ENCODE measurements at places on chromosomes 16 and 17.

GRCh38 chr16:66418165-66418962, 8.7 kb upstream of the BEAN1 start:
- no peak for DNase-seq

DNA sequence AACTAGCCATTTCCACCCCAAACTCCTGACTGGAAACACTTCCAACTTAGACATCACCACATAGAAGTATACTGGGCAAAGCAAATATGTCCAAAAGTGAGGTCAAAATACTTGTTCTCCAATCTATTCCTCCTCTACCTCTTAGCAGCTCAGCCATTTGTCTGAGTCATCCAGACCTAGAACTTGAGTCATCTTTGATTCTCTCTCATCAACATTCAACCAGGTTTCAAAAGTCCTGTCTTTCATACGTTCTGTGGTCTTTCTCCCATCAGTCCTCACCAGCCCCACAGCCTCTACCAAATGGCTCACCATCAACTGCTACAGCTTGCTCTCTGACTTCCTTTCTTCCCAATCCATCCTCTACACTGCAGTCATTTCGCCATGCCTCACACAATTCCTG, 6.8 kb downstream of the ANKFY1 start:
- no peak for DNase-seq

DNA sequence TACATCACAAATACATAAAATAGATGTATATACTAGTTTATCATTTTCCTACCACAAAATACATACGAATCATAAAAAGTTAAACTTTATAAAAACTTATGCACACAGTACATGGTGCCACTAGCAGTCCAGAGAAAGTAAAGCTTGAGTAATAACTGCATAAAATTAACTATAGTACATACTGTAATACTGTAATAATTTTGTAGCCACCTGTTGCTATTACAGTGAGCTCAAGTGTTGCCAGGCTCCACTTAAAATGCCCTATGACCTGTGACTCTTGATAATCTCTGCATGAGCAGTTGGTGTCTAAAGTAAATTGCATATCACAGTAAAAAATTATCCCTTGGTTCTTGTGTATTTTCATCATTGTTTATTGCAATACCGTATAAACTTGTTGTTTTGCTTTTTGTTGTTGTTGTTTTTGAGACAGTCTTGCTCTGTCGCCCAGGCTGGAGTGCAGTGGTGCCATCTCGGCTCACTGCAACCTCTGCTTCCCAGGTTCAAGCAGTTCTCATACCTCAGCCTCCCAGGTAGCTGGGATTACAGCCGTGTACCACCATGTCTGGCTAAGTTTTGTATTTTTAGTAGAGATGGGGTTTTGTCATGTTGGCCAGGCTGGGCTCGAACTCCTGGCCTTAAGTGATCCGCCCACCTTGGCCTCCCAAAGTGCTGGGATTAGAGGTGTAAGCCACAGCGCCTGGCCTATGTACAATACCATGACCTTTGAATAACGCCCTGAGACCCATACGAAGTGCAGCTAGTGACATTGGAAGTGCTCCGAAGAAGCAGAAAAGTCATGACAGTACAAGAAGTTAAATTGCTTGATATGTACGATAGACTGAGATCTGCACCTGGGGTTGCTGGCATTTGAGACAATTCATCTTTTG, 6.6 kb downstream of the LUC7L3 start:
- no peak for DNase-seq

GRCh38 chr17:15256689-15257088, 8.4 kb downstream of the PMP22 start:
- no peak for DNase-seq

DNA sequence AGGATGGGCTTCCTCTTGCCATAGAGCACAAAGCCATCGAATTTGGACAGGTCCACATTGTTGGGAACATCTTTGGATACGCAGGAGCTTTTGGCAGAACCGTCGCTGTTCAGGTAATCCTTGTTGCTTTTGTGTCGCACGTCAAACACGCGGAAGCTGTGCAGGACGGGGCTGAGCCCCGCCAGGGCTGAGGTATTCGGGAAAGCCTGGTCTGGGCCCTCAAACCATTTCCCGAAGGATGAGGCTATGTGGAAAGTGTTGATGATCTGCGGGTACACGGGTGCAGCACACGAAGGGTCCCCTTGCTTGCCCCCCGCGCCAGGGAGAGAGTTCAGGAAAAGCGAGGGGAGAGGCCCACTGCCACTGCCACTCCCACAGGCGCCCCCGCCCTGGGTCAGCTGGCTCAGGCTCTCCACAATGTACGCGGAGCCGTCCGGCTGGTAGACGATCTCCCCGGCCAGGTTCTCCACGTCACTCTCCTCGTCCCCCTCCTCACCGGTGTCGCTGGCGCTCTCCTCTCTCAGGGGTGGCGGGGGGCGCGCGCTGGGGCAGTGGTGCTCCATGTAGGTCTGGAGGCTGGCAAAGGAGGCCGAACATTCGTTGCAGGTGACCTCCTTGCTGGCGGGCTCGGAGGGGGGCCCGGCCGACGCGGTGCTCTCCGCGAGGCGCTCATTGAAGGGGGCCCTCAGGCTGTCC, 88.5 kb downstream of the ZFHX3 start:
- DNase-seq: no peak

- no peak for DNase-seq
These were observed 46.9 kb downstream of the TUBD1 start for GRCh38 chr17:59845595-59846393.

- DNase-seq: no peak
These were observed 77.6 kb downstream of the CCDC182 start for GRCh38 chr17:57667461-57667923.

DNA sequence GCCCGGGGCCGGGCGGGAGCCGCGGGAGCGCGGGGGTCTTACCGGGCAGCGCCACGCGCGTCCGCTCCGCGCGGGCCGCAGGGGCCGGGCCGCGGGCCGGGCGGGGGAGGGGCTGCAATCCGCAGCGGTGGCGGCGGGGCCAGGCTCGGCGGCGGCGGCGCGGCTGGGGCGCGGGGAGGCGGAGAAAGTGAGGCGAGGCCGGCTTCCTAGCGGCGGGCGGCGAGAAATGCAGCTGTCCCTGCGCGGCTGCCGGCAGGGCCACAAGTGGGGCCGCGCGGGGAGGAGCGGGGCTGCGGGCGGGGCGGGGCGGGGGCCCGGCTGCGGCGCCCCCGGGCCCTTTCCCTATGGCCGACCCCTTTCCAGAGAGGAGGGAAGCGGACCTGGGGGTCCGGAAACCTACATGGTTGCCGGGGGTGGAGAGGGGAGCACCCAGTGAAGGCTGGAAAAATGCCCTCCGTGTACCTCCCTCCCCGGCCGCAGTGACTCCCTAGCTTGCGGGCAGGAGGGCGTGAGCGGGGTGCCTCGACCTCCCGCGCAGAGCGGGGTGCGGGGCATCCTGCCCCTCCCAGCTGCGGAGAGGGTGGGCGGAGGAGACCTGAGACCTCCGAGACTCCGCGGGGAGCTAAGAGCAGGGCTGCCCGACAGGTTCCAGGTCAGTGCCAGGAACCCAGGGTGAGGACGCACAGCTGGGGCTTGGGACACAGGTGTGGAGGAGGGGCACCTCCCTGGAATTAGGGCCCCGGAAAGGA, at the start of gene CUEDC1:
Gene CUEDC1 (minus strand): TSS at position 230 of the 749 bp plus-strand sequence. CDS start 69,848 bp downstream, outside the sequence.
- DNase-seq: peak; percentile 57

DNA sequence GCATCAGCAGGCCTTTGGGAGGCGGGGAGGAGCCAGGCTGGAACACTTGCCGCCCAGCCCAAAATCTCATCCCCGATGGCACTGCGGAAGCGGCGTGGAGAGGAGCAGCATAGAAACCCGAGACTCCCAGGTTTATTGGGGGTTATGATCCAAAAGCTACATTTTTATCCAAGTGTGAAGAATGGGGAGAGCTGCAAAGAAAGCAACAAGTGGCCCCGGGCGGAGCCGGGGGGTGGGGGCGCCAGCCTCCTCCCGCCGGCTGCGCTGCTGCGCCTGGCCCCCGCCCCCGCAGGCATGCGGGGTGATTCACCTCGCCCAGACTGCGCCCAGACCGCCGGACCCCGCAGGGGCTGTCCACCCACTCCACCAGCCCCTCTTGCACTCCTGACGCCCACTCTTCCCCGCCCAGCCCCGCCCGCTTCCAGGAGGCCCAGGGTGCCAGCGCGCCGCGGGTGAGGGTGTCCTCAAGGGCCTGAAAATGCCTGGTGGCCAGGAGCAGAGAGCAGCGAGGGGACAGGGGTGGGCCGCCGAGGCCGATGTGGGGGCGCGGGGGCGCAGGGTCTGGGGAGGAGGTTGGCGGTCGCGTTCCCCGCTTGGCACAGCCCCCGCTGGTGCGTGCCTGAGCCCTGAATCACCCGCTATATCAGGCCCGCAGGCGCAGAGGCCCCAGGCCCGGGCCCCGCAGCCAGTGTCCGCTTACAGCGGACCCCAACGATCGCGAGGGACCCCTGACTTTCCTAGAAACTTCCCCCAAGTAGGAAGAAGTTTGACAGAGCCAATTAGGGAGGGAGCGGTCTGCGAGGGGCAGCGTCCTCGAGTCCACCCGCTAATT, 1.3 kb downstream of the CAVIN1 start:
- DNase-seq: no peak

- DNase-seq: peak; percentile 54
These were observed 410 bp upstream of the HOXB5 start for GRCh38 chr17:48593840-48594537.

DNA sequence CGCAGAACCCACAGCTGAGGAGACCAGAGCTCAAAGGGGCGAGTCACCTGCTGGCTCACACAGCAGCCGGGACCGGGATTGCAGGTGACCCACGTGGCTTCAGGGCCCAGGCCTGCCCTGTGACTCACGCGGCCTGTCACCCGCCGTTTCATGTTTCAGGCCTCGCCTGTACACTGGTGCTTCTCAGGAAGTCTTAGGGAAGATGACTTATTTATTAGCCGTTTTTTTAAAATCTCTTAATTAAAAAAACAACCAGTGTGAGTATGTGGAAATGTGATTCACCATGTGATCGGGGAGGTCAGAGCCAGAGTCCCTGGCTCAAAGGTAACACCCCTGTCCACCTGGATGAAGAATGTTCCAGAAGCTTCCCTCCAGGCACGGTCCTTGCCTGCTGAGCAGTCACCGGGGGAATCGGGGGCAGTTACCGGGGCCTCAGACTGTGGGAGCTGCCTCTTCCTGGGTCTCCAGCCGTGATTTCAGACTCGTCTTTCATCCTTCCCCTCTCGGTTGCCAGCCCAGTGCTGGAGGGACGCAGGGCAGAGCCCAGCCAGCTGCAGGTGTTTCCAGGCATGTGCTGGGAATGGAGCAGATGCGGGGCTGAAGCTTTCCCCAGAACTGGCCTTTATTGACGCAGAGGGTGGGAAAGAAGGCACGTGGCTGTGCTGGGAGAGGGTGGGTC, 49.3 kb downstream of the CMIP start:
- peak; percentile 22 for DNase-seq

DNA sequence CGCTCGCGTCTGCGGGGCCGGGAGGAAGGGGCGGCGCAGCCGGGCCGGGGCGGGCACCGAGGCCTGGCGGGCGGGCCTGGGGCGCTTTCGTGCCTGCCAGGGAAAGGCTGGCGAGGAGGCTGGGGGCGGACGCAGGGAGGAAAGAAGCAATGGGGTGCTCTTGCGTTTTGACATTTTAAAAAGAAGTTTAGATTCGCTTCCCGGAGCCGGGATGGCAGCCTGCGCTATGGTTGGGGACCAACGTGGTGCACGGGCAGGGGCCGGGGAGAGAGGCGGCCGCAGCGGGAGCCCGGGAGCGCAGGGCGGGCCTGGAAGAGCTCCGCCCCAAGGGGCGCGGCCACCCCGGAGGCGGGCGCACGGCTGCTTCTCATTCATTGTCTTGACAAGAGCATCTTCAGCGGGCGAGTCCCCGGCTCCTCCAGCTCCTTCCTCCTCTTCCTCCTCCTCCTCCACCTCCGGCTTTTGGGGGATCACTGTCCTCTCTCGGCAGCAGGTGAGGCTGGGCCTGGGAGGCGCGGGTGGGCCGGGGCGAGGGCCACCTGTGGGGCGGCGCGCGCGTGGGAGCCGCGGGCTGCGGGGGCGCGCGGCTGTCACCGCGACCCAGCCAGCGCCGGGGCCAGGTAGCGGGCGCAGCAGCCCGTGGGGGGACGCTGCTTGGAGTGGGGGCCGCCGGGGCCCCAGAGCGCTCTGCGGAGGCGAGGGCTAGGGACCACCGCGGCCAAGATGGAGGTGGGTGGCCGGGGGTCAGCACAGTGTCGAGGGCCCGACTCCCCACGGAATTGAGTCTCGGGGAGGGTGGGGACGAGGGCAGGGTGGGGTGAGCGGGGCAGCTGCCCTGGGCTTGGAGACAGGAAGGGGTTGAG, at the start of gene CORO1A:
Gene CORO1A (plus strand): TSS at position 370 of the 863 bp plus-strand sequence. CDS start 1,608 bp downstream, outside the sequence.
- peak; percentile 79 for DNase-seq

GRCh38 chr17:42271779-42272035, 4.5 kb downstream of the STAT5B start:
- no peak for DNase-seq

DNA sequence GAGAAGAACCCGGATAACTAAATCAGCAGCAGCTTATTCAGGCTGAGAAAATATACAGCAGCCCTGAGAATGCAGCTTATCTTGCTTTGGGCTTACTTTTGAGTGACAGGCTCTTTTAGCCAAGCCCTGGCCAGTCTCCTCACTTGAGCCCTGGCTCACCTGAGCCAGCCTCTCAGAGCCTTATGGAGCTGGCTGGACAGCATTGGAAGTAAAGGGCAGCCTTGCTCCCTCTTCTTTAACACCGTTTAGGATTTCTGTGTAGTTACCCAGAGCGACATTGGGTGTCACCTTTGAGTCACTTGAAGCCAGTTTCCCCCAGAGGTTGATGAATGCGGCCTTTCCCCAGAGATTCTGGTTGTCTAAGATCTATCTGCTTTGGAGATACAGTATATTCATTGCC, 7.7 kb upstream of the NPIPB2 start:
- DNase-seq: no peak

GRCh38 chr16:56847173-56847910, 17.7 kb upstream of the SLC12A3 start:
- DNase-seq: no peak
